Stimulated activated CD4-positive, alpha-beta T cell treated with anti-CD3 and anti-CD28 coated beads, Interleukin-4, amount 100 ng/mL, for 4 hours (primary cell): ENCODE measurements at places on chromosomes 2 and 18.

- no peak for DNase-seq
Observed at GRCh38 chr18:54926593-54927325, 32.5 kb downstream of the CCDC68 start.

- DNase-seq = no peak
Observed at GRCh38 chr18:30457156-30457555, 585.4 kb downstream of the DSC3 start.

DNA sequence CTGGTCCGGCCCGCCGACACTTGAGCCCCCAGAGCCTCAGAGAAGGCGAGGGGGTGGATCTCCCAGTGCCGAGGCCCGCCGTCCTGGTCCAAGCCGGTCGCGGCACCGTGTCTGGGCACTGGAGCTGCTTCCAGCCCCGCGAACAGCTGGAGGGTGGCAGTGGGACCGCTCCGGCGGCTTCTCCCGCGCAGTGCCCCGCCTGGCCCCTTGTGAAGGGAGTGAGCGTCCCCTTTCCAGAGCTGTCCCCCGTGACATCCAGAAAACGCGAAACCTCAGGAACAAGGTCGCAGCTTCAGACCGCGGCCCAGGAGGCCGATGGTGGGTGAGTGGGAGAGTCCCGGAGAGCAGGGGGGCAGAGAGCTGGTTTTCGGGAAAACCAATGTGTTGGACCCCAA lies 579 bp upstream of the EMX1 start:
- DNase-seq = no peak

DNA sequence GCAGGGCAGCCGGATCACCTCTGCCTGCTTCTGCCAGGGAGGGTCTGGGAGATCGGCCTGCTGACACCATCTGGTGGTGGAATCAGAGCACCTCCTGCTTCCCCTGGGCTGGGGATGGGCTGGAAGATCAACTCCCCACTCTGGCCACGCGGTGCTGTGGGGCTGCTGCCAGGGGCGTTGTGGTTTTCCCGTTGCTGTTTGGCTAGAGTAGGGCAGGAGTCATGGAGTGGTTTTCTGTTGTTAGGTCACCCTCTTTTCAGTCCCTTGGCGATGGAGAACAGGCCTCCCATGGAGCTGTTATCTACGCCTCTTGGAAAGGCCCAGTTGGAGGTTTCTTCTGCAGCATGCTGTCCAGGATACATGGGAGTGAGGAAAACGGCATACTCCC lies 15.2 kb downstream of the BCL2L11 start:
- DNase-seq = no peak

GRCh38 chr2:234448506-234449184 lies 48.2 kb downstream of the ARL4C start:
- no peak for DNase-seq

- no peak for DNase-seq
Observed at GRCh38 chr2:187995556-187995955, 296.1 kb upstream of the GULP1 start.

DNA sequence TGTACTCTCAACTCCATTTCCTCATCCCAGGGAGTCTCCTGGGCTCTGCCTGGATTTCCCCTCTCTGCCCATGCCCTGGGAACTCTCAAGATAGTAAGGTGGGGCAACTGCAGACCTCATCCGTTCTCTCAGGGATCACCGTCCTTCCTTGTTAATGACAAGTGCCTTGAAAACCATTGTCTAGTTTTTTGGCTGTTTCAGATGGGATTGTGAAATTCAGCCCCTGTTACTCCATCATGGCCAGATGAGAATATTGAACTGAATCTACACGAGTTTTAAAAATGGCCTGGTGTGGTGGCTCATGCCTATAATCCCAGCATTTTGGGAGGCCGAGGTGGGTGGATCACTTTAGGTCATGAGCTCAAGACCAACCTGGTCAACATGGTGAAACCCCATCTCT lies 665 bp upstream of the HRH4 start:
- DNase-seq = no peak

DNA sequence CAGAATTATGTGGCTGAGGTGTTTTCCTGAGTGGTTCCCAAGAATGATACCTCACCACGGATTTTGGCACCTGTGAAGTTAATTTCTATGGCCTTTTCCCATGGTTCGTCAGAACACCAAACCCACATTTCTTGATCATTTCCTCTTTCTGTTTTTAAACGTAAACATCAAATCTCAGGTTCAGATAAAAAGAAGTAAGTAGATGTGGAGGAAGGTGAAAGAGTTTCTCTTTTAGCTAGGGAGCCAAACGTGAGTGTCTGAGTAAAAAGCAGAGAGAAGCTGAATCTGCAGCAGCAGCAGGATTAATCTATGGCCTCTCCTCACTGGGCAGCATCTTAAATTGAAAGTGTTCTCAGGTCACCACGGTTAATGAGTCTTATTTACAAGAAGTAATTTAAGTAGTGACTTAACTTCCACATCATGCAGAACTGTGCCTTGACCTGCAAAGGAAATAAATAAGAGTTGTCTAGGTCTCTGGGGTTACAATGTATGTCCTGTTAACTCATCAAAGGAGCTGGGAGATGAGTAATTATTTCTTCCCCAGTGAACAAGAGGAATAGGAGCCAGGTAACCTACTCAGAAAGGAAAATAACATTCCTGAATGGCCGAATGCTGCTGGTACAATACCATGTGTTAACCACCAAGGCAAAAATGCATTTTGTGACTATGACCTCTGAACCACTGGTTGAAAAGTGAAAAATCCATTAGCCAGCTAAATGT lies 139.6 kb upstream of the NETO1 start:
- DNase-seq = no peak

DNA sequence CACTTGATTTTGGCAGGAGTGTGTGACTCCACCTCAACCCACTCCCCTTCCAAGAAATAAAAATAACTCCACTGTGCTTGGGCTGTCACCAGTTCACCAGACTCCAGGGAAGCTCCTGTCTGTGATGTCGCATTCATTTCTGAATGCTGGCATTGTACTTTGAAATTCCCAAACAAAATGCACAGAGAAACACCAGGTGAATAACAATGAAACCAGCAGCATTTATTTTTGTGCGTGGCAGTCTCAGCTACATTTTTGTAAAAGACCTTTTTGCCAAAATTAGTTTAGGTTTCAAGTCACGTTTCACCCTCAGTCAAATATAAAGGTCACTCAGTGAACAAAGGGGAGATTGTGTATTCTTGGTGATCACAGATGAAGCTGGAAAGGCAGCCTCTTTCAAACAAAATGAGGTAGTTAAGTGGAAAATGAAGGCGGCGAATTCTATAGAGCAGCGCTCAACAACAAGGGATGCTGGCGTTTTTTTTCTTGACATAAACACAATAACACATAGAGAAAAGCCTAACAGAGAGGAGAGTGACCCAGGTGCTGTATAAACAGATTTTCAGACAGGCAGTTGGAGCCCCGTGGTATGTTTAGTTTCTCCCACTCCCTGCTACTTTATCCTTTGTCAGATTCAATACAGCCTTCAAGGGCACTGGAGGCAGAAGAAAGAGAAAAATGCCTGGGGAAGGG lies 210.3 kb upstream of the GCFC2 start:
- no peak for DNase-seq

DNA sequence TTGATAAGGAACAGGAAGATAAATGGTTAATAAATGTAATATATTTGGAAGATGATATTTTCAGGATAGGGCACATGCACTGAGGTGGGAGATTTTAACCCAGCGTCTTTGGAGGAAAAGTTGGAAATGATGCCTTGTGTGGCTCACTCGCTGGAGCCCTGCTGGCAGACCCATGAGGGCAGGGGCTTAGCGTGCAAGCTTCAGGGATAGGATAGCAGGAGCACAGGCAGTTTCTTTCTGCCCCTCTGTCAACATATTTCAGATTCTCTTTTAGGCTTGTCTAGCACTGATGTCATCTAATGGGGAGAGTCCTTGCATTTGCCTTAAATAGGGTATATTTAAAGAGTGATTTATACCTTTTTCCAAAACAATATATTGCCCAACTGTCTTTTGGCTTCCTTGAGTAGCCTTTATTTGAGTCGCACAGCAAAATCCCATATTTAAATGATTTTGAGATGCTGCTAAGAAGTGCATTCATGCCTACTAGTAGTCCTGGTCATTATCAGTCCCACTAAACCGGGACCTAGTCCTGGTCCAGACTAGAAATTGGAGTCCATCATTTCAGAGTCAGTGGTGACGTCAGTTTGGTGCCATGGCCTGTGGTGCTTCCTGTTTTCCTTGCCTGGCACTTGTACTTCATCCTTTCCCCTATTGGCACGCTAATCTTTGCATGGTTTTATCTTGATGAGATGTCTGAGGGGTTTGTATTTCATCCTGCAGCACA lies 45.8 kb downstream of the SH3RF3 start:
- DNase-seq = no peak

DNA sequence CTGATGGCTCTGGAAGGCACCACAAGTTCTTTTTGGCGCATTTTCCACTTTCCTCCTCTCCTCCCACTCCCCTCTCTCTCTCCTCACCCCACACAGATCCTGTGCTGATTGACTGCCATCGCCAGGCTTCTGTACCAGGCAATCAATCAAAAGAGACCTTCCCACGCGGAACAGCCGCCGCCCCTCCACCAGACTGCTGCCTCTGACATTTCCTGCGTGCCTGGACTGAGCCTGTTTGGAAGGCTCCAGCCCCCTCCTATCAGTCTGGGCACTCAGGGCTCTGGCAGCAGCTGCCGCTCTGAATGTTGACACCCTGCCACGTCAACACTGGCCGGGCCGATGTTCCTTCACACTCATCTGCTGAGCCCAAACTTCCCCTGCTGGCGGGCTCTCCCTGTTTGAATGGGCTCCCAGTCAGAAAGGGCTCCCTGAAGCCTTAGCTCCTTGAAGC lies 467.7 kb downstream of the EPHA4 start:
- DNase-seq = no peak

- DNase-seq = no peak
Observed at GRCh38 chr2:200363279-200363678, 56.8 kb downstream of the SPATS2L start.

- DNase-seq = no peak
Observed at GRCh38 chr2:114192362-114192761, 250.1 kb upstream of the DPP10 start.

- DNase-seq = no peak
Observed at GRCh38 chr2:20113986-20114938, 62.8 kb upstream of the LAPTM4A start.

GRCh38 chr2:118881490-118882129 lies 34.2 kb upstream of the EN1 start:
- DNase-seq = peak; percentile 53

DNA sequence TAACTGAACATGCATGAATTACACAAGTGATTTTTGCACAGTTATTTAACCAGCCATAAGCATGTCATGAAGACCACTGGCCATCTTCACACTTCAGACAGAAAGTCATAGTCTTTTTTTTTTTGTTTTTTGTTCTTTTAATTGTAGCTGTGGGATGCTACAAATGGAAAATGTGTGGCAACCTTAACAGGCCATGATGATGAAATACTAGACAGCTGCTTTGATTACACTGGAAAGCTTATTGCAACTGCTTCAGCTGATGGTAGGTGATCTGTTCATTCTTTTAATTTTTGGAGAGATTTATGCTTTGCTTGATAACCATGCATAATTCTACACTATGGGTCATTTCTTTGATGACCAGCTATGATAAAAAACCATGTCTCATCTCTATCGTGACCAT lies 35.6 kb downstream of the DAW1 start:
- DNase-seq = no peak

GRCh38 chr2:156908825-156909224 lies 348.7 kb upstream of the GALNT5 start:
- no peak for DNase-seq

- no peak for DNase-seq
Observed at GRCh38 chr18:5943514-5943913, 48.2 kb upstream of the TMEM200C start.

DNA sequence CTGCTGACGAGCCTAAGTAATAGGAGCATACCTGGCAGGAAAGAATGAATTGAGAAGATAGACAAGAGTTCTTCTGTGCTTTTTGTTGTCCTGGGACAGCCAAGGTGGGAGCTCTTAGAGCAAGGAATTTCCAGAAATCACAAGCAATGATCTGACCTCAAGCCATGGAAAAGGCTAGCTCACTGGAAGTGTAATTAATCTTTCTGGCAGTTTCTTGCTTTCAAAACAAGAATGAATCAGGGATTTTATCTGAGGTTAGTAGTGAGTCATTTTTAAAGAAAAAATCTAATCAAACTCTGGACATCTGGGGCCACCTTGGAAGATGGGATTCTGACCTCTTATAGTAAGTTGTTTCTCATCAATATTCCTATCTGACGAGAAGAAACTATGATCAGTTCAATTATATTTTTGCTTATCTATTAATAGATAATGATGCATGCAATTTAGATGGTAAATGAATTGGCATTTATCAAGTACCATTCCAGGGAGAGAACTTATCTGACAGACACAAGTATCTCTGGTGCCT lies 98.0 kb downstream of the ADCYAP1 start:
- no peak for DNase-seq

GRCh38 chr18:51226587-51227350 lies 29.3 kb upstream of the MEX3C start:
- DNase-seq = no peak

DNA sequence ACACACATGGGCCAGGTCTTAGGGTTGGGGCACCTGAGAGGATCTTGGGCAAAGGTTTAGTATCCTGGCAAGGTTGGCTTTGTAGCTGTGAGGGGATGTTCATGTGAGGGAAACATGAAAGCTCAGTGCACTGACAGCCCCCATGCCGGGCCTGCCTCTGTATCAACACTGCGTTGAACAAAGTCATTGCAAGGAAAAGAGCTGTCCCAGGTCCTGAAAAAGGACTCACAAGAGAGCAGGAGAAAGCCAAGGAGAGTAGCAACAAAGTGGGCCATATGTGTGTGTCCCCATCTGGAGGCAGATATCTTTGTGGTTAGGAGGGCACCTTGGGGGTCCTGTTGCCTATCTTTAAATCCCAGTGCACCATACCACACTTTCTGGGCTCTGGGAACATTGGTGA lies 237.8 kb upstream of the THSD7B start:
- no peak for DNase-seq

DNA sequence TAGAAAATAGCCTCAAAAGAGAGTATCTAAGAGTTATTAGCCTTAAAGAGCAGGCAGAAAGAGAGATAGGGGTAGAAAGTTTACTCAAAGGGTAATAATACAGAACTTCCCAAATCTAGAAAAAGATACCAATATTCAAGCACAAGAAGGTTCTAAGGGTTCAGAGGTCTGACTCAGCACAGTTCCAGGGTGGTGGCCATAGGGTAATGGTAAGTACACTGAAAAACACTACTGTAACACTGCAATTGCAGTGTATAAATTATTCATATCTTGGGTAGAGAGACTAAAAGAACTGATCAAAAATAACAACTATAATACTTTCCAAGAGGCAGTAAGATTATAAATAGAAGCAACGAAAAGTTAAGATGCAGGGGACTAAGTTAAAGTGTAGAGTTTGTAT lies 115.2 kb downstream of the ROCK1 start:
- no peak for DNase-seq

GRCh38 chr2:10211844-10212422 lies 89.4 kb downstream of the RRM2 start:
- no peak for DNase-seq

GRCh38 chr2:224413381-224413780 lies 11.5 kb upstream of the FAM124B start:
- DNase-seq = no peak

GRCh38 chr2:196244966-196245365 lies 73.6 kb upstream of the STK17B start:
- DNase-seq = no peak

GRCh38 chr2:240593026-240593702 lies 6.6 kb downstream of the CAPN10 start:
- DNase-seq = no peak

GRCh38 chr2:61425605-61426155 lies 45.2 kb downstream of the USP34 start:
- DNase-seq = no peak

- DNase-seq = no peak
Observed at GRCh38 chr2:172607379-172607928, 51.6 kb downstream of the PDK1 start.
